Body of pancreas (tissue), 4 donors: ENCODE measurements at places on chromosomes 6 and 20. TPM values are rescaled to one million over a fixed set of nuclear protein-coding genes. Genes with fewer than 3 reads are reported as not detected.

The CNR1 gene
- 2.6 TPM for total RNA-seq

The TTI1 gene
- 14.0 TPM for total RNA-seq

The OR2H1 gene
- total RNA-seq = not detected

The VGLL2 gene
- total RNA-seq = 0.99 TPM

DNA sequence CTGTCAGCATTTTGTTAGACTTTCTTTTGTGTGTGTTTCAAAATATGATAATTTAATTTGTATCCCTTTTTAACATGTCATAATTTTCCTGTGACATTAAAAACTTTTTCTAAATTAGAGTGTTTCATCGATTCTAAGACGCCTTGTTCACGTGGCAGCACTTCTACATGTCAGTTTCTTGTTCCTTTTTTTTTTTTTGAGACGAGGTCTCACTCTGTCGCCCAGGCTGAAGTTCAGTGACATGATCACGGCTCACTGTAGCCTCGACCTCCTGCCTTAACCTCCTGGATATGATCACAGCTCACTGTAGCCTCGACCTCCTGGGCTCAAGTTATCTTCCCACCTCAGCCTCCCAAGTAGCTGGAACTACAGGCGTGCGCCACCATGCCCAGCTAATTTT, 27.6 kb upstream of the ADRM1 start:
- no peak overlapping the region for H3K27ac ChIP-seq
- no peak for DNase-seq
- peaks cover 21% of the 10 kb centered on the region for H3K36me3 ChIP-seq
- H3K4me3 ChIP-seq = no peak overlapping the region

The TMEM63B gene
- total RNA-seq = 7.6 TPM

DNA sequence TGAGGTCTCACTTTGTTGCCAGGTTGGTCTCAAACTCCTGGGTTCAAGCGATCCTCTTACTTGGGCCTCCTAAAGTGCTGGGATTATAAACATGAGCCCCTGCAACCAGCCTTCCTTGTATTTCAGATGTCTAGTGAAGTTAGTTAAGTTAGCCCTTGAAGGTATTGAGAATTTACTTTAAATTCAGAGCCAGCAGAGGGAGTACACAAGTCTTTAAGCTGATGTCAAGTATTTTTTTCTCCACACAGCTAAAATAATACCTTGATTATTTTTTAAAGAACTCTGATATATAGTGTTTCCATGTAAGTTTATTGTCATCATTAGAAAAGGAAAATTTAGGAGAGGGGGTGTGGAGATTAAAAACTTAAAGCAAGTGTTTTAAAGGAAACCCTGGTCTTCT, 9.8 kb downstream of the FOXO3 start:
- peaks cover 19% of the 10 kb centered on the region for H3K36me3 ChIP-seq
- no peak for DNase-seq
- no peak overlapping the region for H3K4me3 ChIP-seq
- H3K27me3 ChIP-seq = no peaks in the 10 kb centered on the region
- no peak overlapping the region for H3K27ac ChIP-seq
- H3K4me1 ChIP-seq = peaks cover 69% of the 10 kb centered on the region

The DPPA5 gene
- not detected for total RNA-seq

GRCh38 chr6:122792766-122793165, 3.7 kb downstream of the SMPDL3A start:
- DNase-seq = no peak
- peak overlapping the region; percentile 76 for H3K27ac ChIP-seq
- no peaks in the 10 kb centered on the region for H3K36me3 ChIP-seq
- peaks cover 75% of the 10 kb centered on the region for H3K4me1 ChIP-seq
- no peak overlapping the region for H3K4me3 ChIP-seq

DNA sequence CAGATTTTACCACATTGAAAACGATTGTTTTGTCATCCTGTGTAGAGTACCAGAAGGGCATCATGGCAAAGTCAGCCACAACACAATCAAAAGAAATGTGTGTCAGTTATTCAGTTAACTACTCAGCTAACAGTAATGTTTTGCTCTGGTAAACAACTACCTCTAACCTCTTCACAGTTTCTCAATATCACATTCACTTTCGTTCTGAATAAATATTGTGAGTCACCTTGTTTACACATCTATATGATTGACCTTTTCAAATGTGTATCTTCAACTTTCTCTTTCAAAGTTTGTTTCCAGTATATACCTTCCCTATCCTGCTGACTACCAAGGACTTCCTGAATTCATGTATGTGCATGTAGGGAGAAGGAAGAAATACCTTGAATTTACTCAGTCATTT, 216.6 kb upstream of the UFL1 start:
- H3K27ac ChIP-seq = no peak overlapping the region
- H3K4me3 ChIP-seq = no peak overlapping the region
- no peaks in the 10 kb centered on the region for H3K4me1 ChIP-seq
- no peak for DNase-seq
- no peaks in the 10 kb centered on the region for H3K27me3 ChIP-seq

DNA sequence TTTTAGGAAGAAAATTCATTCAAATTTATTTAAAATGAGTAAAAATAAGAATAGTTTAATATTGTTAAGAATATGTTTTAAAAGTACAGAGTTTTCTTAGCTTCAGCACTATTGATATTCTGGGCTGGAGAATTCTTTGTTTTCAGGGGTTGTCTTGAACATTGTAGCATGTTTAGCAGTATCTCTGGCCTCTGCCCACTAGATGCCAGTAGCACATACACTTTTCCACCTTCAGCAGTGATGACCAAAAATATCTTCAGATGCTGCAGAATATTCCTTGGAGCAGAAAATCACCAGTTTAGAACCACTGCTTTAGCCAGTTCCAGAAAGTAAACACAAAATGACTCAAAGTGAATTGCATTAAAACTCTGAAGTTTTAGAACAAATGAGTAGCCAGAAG, 19.4 kb upstream of the SDHAF4 start:
- no peak overlapping the region for H3K4me3 ChIP-seq
- DNase-seq = no peak
- H3K27ac ChIP-seq = no peak overlapping the region
- no peaks in the 10 kb centered on the region for H3K27me3 ChIP-seq
- no peaks in the 10 kb centered on the region for H3K36me3 ChIP-seq
